ENCODE measurements at places on chromosomes 7 and 10.

DNA sequence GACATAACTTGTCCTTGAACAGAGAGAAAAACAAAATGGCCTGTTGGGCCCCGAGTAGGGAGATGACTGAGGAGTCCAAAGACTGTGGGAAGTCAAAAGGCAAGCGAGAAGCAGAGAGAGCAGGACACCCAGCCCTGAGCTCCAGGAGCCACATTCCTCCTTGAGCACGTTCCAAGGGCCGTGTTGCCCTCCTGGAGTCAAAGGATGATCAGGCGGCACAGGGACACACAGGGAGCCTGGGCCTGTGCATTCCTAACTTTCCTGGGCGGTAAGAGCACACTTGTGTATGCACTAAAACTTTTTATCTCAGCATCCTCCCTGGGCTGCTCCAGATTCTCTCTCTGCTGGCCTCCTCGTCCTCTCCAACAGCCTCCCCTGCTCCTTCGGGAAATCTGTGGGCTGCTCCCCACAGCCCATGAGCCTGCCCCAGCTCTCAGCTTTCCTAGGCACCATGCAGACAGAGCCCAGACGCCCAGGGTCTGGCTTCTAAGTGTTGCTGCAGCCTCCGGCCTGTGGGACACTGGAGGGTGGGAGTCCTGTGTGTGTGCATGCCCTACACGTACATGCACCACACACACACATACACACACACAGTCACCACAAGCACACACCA lies 281.8 kb downstream of the POU6F2 start:
- no peak for DNase-seq

GRCh38 chr7:93941945-93942344 lies 20.4 kb downstream of the GNG11 start:
- DNase-seq: no peak

DNA sequence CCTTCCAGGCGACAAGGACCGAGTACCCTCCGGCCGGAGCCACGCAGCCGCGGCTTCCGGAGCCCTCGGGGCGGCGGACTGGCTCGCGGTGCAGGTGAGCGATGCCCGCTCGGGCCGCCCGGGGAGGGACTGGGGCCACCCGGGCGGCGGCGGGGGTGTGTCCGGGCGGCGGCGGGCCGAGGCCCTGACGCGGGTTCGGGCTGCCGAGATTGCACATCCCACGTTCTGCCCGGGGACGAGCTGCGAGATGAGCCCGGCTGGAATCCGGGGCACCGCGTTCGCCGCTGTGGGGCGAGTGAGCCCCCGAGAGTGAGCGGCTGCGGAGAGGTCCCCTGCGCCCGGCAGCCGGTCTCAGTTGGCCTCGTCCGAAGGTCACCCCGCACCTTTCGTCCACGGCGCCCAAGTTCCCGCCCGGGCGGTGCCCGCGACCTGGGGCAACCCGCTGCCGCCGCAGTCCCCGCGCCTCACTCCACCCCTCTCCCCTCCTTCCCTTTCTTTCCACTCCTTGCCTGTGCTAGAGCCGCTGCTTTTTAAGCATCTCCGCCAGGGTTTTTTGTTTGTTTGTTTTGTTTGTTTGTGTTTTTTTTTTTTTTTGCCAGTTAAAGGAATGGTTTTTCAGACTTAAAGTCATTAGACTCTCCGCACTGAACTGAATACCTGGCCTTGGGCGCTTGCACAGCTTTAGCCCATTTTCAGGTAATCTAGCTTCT lies 515 bp downstream of the RALA start:
- no peak for DNase-seq

DNA sequence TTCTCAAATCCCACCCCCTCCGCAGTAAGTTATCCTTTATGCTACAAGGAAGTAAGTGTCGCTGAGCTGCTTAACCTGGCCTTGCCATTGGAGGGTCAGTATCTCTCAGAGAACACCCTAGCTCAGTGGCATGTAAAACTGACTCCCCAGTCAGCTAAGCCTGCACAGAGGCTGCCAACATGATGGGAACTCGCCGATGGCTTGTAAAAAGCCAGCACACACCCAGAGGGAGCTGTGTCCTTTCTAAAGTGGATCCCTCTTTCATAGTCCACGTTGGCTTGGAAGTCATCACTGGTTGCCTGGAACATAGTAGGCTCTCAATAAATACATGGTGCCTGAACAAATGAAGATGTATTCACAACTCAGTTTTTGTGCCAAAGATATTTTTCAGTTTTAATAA lies 249.1 kb upstream of the YAE1 start:
- DNase-seq: no peak

DNA sequence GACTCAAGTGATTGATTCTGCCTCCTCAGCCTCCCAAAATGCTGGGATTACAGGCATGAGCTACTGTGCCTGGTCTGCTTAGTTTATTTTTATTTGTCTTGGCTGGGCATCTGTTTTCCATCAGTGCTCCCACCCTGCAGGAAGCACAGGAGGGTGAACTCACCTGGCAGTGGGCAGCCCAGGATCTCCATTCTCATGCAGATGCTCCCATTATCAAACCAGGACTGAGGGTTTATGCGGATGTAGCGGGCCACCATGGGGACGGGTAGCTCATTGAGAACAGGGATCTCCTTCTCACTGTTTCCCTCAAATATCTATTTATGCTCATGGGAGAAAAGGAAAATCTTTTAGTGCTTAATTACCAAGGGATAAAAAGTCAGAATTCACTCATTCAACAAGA lies 93.8 kb downstream of the CPXM2 start:
- no peak for DNase-seq

DNA sequence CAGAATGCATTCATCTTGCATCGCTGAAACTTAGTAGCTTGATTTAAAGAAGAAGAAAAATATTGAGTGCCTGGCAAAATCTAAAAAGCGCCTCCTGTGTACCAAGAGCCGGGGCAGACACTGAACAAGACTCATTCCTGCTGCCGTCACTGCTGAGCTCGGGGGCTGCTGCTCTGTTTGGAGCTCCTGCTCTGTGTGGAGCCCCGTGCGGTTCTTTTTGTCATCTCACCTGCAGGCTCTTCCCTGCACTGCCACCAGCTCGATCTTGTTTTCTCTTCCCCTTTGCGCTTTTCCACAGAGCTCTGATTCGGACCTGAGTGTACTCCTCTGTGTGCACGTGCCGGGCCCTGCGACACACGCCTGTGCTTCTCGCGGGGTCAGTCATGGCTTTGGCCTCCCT lies 462.1 kb upstream of the DPP6 start:
- DNase-seq: no peak

DNA sequence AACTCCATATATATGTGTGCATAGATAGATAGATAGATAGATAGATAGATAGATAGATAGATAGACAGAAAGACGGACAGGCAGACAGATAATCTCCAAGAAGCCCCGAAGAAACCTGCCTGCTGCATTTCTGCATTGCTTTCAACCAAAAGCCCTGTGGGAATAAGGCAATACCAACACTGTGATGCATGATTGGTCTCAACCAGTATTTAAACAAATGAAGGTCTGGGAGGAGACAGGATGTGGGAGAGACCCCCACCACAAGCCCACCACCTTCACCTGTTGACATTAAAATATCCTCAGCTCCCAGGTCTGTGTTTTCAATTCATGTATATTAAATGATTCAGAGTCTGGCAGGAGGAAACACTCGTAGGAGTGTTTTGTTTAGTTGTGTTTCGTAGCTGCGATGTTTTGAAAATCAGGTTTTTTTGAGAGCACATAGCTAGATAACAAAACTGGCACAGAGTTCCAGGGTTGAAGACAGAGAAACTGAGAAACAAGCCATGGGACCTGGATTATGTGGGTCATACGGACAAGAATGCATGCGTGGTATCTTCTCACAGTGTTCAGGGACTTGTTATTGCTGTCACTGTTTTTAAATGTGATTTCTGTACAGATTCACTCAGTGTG lies 200.7 kb upstream of the AHR start:
- no peak for DNase-seq

- no peak for DNase-seq
Observed at GRCh38 chr7:155237297-155237696, 60.4 kb upstream of the INSIG1 start.

DNA sequence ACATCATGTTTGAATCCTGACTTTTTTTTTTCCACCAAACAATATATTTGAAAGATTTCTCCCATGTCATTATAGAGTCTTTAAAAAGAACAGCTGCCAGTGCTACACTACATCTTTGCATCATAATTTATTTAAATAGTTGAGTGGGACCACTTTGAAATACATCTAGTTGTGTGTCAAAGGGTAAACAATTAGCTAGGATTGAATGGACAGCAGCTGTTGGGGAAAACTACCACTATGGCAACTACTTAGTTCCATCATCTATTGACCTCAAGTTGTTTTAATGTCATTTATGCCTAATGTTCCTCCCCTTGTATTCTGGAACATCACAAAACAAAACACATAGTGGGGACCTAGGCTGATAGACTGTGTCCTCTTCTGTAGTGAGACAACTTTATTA lies 985.1 kb downstream of the SORCS1 start:
- DNase-seq: no peak

DNA sequence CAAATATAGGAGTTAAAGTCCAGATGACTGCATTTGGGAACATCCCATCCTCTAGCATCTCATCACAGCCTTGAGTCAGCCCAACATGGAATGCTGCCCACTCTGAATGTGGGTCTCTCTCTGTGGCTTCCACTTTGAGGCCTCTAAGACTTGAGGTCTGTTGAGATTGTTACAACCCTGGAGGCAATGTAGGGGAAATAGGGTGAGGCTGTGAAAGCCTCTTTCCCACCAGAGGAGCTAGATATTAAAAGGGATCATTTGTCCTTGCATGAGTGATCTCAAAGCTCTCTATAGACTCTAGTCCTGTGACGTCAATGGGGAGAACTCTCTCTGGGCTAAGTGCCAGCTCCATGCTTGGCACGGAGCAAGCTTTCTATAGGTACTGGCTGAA lies 6.4 kb upstream of the GOLGA7B start:
- no peak for DNase-seq

DNA sequence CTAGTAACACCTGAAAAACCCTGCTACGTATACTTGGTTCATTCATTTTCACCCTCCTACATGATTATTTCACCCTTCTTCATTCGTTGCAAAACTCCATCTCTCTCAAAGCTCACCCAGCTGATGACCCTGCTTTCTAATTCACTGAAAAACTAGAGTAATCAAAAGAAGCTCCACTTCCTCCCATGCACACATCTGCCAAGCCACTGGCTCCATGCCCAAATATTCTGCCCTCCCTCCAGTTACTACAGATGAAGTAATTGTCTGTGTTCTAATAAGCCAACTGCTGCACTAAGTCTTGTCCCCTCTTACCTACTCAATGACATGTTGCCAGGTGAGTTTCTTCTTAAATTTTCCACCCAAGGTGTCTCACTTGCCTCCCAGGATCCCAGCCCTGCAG lies 96.9 kb upstream of the CCDC71L start:
- DNase-seq: no peak
